Stimulated activated CD8-positive, alpha-beta memory T cell treated with anti-CD3 and anti-CD28 coated beads, Interleukin-4, amount 100 ng/mL, for 4 hours (primary cell): ENCODE measurements at places on chromosomes 1 and 21.
A peak's percentile ranks its signal among the peaks of the same experiment; 100 is the strongest.

DNA sequence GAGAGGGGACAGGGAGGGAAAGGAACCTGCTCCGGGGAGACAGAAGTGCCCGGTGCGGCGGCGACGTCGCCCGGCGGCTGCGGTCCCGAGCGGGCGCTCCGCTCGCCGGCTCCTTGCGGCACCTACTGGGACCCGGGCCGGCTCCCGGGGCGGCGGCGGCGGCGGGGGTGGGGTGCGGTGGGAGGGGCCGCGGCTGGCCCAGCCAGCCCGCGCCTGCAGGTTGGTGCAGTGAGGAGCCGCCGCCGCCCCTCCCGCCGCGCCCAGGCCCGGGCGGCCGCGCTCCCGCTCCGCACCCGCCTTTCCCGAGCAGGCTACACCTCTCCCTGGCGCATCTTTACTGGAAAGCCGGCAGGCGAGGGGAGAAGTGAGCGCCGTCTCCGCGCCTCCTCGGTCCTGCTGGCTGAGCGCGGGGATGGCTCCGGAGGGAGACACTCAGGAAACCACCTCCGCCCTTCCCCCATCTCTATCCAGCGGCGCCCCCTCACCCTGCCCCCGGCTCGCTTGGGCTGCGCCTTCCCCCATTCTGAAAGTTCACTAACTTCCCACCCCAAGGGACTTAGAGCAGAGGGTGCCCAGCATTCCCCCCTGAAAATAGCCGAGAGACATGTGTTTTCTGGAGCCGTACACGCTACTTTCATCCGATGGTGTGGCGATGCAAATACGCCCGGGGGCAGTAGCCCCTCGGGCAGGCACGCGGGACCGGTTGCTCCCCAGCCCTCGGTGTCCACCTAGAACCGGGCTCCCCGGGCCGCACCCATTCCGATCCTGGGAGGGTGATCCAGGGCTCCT lies at the start of gene PLD5:
PLD5 (minus strand) TSS at position 127 of the 789 bp plus-strand sequence.
- no peak for DNase-seq

DNA sequence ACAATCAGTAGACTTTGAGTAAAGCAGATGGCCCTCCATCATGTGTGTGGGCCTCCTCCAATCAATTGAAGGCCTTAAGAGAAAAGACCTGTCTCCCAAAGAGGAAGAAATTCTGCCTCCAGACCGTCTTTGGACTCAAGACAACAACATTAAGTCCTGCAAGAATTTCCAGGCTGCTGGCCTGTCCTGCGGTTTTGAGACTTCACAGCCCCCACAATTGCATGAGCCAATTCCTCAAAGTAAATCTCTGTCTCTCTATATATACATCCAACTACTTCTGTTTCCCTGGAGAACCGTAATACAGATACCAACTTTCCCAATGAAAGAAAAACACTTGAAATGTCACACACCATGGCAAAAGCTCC lies 16.4 kb downstream of the REG4 start:
- no peak for DNase-seq

GRCh38 chr1:117433943-117434342 lies 66.7 kb downstream of the MAN1A2 start:
- no peak for DNase-seq

- DNase-seq = no peak
Measured at GRCh38 chr1:42322577-42322976, 12.5 kb downstream of the FOXJ3 start.

DNA sequence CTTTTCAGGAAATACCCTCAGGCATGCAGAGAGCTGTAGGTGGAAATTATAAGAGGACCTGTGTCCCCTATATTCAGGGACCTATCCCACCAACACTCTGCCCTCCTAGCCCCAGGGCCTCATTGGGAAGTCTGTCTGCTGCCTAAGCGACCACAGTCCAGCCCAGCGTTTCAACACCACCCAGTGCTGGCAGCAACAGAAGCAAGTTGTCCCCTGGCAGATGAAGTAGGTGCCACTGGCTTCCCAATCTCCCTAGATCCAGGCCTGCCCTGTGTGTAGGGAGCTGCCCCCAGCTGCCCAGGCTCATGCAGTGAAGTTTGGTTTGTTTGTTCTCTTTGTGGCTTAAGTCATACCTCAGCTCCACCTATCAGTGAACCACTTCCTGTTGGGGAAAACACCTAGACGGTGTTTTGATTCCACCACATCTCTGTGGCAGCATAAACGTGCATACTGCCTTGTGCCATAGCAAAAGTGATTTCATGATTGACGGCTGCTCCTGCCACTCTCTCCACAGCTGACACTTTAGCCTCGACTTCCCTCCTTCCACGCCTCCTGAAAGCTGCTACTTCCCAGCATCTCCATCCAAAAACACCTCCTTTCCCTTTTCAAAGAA lies 8.1 kb upstream of the LEFTY1 start:
- DNase-seq = peak; percentile 20
